SJCRH30 (cell line): ENCODE measurements at places on chromosomes 13 and 19.

- no peak for DNase-seq
These were observed 13.5 kb downstream of the ERVV-2 start for GRCh38 chr19:53057904-53058580.

DNA sequence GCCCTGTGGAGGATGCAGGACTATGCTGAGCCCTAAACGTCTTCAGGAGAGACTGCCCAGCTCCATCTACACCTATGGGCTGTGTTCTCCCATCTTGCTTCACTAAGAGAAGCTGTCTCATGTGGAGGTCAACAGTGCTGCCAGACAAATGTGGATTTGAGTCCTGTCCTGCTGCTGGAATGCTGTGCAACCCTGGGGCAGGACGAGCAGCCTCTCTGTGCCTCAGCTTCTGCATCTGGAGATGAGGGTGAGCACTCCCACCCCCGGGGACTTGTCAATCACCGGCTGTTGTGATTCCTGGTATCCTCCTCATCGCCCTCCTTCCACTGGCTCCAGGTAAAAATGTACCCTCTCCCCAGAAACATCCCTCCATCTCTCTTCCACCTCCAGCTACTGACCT is 16.3 kb downstream of the EPS15L1 start:
- no peak for DNase-seq

DNA sequence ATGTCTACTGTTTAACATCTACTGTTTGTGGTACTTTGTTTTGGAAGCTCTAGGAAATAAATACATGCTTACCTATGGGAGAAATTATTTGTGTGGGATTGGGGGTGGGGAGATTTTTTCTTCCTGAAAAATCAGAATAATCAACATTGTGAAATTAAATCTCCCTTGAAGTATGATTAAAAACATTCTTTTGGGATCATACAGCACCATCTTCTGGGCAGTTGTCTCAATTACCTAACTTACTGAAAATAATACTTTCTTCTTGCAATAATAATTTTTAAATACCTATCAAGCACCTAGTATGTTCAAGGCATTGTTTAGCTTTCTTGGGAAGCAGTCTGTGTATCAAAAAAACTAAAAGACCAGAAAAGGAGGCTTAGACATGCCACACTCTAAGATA is 576.5 kb upstream of the ARGLU1 start:
- no peak for DNase-seq

DNA sequence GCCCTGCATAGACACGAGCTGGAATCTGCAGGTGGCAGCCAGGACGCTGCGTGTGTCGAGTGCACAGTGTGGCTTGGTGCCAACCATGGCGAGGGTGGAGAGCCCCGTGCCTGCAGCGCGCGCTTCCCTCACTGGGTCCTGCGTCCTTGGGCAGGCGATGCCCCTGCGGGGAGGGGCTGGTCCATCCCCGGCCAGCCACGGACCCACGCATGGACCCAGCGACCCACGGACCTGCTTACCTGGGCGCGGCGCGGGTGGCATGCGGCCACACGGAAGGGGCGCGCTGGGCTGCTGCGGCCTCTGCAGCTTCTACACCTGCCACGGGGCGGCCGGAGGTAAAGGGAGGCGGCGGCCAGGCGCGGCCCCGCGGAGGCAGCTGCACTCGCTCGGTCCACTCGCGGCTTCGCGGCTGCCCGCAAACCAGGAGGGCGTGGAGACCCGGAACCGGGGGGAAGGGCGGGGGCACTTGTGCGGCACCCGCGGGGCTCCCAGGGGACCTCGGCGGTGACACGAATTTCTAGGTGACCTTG is 569 bp upstream of the MCF2L start:
- no peak for DNase-seq

GRCh38 chr19:44539236-44539826 is 9.9 kb upstream of the CEACAM20 start:
- DNase-seq: no peak

DNA sequence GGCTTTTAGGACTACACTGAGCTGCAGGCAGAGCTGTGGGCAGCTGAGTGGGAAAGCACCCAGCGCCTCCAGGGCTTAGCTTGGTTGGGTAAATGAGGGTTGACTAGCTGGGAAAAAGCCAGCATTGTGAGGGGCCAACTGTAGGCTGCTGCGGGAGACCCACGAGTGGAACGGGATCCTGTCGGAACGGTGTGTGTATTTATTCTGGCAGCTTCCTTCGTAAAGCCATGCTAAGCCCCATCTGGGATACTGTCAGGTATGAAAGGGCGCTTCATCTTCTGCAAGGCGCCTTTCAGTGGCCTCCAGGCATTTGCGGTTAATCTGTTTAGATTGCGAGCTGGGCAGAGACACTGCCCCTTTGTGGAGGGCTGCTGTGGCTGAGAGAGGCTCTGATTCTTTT is 39.5 kb upstream of the CNMD start:
- DNase-seq: peak; percentile 93

- no peak for DNase-seq
These were observed 2.7 kb downstream of the CYP4F12 start for GRCh38 chr19:15675560-15675959.
